Kasumi-1 (cell line): ENCODE measurements at places on chromosomes 3 and 15.

DNA sequence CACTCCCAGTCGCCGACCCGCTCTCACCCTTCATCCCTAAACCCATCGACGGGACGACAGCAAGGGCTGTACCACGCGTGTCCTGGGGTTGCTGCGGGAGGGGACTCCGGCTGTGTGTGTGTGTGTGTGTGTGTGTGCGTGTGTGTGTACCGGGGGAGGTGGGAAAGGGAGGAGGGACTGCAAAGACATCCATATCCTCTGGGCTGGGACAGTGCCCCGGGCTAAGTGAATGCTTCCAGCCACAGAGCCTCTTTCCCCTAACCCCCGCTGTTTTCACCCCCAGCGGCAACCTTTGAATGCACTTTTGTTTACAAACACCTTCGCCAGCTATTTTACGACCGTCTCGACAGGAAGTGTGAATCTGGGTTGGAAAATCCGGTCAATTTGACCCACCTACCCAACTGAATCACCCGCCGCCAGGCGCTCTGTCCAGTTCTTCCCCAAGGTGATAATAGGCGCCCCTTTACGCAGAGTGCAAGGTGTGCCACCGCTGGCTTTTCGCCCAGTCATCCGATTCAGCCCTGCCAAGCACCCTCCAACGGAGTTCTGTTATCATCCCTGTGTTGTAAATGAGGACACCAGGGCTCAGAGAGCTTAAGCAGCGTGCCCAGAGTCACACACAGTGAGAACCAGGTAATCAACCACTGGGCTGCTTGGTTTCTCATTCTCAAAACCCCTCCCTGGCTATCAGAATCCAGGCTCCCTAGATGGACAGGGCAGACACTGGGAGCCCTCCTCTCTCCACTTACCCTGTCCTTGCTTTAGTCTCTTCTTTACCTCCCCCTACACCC, 739 bp upstream of the AMOTL2 start:
- DNase-seq, result no peak

DNA sequence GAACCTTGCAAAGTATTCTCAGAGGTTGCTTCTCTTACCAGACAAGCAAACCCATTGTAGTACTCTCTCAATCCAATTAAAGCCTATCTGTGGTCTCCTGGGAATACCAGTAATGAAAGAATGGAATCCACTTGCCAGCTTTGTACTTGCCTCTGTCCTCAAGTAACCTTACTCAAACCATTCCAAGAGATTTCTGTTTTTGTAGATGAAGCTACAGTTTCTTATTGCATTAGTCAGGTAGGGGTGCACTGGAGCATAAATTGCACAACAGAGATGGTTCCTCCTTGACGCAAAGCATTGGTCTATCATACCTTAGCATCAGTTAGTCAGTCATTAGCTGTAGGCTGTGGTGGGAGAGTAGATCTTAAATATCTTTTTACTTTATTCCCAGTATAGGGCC, 52.9 kb downstream of the BTLA start:
- no peak for DNase-seq

- DNase-seq, result no peak
These were observed 104.5 kb downstream of the NSUN3 start for GRCh38 chr3:94167346-94167745.

DNA sequence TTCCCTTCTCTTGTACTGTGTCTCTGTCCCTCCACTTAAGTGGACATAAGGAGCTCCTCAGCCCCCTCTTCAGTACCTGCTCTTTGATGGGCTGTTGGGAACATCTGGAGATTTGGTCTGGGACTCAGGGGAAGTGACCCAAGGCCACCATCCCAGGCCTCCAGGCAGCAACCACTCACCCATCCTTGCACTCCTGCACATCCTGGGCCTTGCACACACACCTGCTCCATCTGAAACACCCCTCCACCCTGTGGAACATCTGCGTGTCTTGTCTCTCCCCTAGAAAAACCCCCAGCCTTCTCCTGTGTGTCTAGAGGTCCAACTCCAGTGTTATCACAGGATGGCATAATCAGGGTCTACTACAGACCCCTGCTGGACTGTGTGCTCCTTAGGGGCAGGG, 74.3 kb downstream of the ABTB1 start:
- no peak for DNase-seq

DNA sequence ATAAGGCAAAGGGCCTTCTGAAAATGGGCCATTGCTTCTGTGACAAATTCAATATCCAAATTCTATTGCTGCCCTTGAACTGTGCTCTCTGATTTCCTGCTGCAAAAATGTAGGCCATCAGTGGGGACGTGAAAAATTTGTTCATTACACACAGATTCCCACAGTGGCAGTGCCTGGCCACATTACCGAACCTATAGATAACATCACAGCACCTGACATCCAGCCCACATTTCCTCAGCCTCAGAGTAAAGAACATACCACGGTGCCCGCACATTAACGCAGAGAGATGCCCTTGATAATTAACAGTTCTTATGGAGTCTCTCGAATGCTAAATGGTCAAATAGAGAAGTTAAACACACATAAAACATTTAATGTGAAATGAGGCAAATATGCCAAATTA, 931.6 kb upstream of the CFAP20DC start:
- no peak for DNase-seq

DNA sequence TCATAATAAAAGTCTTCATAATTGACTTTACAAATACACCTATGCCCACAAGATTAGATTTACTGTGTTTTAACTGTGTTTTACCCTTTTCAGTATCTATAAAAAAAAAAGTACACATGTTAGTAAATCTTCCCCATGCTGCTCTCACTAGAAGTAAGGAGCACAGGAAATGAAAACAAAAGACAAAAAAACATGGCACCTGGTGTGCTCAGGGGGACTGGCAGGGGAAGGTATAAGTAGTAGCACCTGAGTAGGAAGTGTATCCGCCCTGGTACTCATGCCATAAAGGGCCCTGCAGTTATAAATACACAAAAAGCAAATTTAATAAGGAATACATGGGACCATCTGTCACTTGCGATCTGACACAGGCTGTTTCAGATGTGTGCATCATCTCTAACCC, 8.9 kb upstream of the ALDH1A2 start:
- no peak for DNase-seq

DNA sequence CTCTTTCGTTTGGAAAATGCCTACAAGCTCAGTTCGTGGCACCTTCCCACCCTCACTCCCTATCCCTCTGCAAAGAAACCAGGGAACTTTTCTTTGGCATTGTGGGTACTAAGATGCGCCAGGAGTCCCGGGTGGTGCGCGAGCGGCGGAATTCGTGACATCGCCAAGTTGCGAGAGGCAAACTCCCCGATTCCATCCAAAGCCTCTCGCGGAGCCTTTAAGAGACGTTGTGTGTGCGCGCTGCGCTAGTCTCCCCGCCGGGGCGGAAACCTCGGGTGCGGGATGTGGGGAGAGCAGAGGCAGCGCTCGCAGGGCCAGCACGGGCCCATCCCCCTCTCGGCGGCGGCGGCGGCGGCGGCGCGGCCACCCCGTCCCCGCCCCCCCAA, 443 bp upstream of the NR2F2 start:
- DNase-seq, result no peak

- no peak for DNase-seq
These were observed 150.5 kb upstream of the POU1F1 start for GRCh38 chr3:87426918-87427317.

DNA sequence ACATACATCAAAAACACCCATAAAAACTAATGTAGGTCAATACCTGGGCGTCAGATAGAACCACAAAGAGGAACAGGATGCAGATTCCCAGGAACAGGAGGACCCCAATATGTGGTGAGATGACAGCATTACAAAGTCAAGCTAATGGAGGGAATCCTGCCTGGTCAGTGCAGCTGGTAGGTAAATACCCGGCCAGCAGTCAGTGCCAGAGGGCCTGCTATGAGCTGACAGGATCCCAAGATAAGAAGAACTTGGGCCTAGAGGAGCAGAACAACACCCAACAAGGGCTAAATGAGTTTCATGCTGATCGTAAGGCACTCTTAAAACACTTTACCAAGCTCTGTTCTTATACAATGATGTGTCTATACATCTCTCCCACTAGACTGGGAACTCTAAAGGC, 61.2 kb upstream of the KCNMB2 start:
- no peak for DNase-seq

DNA sequence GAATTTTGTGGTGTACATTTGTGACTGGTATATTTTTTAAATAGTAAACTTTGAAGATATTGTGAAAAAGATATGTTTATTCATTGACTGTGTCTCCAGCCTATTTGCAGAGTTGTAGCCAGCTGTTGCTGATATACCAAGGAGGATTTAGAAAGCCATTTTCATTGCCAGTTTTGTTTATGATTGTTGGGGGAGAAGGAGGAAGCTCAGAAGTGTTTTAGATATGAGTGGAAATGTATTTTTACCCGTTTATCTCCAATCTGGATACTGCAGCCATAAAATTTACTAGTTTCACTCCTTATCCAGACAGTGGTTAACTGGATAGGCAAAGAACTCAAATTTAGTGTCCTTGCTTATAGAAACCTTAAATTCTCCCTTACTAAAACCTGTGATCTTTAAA, 18.8 kb downstream of the ATP11B start:
- DNase-seq, result no peak

DNA sequence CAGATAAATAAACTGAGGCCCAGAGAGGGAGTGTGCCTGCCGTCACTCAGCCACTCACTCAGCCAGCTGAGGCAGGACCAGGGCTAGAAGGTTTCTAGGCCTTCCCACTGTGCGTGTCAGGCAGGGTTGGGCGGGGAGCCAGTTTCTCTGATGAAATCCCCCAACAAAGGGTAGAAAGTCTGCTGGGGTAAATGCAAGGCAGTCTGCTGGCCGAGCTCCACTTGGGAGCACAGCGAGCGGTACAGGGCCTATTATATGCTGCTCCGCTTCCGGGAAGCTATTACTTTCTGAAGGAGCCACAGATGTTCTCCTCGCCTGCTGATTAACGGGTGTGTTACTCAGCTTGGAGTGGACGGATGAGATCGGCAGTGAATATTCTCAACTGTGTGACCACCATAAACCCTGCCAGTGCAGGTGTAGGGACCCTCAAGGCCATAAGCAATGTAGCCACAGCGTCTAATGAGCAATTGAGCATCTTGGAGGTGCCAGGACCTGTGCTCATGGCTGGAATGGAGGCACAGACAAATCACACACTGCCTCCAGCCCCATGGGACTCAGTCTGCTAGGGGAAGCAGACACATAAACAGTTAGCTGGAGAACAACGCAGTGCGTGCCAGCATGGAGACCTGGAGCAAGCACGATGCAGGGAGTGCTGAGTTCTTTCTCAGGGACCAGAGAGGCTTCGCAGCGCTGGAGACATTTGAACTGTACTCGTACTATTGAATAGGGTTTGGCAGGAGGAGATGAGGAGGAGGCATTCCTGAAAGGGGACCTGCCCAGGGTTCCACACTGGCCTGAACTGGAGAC, 42.1 kb downstream of the CORO2B start:
- no peak for DNase-seq

DNA sequence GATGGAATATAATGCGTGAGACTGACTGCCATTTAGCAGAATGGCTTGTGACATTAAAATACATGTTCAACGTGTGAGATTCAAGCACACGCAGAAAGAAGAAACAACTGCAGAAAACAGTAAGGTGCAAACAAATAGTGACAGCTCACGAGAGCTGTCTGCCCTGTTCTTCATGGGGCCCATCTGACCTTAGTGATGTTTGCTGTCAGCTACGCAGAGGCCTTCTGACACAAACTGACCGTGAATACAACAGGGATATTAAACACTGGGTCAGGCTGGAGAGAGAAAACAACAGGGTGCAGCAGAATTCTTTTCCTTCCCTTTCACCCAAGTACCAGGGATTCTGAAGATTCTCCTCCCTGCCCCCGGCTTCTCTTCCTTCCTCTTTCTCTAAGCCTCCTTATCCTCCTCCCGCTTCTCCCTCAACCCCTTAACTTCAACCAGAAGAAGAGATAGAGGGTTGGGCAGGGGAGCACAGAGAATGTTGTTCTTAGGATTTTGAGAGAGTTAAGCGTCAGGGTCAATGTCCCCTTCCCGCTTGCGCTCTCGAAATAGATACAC, 2.1 kb downstream of the TNFAIP8L3 start:
- peak; percentile 34 for DNase-seq

DNA sequence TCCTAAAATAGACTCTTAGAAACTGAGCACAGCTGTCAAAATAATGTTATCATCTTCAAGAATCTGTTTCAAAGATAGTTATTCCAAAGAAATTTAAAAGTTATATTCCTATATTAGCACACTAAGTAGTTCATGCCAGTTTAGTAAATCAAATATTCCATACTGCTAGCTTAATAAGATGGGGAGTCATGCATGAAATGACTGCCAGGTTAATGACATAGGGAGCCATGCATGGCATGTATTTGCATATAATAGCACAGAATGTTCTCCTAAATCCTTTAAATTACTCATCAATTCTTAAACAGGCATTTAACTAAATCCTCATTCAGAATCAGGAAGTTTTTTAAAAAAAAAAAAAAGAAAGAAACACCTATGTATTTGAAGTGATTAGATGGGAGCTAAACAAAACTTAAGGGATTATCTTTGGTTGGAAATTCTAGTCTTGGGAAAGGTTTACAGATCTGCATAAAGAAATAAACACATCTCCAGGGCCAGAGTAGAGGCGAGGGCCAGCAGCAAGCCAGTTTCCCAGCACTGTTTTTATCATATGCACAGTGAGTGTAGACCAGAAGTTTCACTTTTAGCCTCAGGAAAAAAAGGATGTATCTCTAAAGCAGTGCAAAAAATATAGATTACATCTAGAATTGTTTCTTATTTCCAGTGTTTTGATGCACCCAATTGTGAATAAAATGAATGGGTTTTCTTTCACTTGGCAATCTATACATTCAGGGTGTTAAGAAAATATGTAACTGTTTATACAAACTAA, 366.4 kb upstream of the AGTR1 start:
- DNase-seq, result no peak

DNA sequence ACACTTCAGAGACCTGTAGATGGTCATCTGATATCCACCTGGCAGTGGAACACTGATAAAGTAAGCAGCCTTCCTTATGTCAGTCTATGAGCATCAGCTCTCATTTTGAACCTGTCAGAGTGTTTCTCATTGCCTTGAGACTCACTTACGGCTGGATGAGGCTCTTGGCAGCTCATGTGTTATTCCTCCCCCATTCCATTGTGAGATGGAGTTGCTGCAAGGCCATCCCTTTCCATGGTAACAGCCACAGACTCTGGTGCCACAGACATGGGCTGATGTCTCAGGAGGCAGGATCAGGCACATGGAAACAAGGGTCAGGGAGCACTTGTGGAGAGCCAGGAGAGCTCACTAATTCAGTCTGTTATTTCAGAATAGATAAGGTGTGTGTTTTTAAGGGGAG, 11.9 kb downstream of the KCNAB1 start:
- no peak for DNase-seq

DNA sequence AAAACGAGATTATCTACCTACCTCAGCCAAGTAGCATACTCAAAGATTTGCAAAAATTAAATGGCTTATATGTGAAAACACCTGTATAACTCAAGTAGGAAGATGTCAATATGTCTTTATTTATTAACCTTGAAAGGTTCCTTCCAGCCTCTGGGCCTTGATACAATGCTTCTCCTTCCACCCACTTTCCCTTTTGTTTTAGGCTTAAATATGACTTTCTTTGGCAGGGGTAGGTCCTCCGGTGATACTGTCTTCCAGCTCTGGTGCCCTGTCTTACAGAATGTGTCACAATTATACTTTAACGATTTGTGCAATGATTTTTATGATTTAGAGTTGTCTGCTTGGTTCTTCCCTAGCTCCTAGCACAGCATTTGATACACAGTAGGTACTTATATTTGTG, 4.1 kb downstream of the LINS1 start:
- no peak for DNase-seq

GRCh38 chr15:58522391-58522790, 90.6 kb downstream of the LIPC start:
- DNase-seq, result no peak

- no peak for DNase-seq
These were observed 60.0 kb downstream of the CCK start for GRCh38 chr3:42205800-42206514.
